ENCODE measurements at places on chromosomes 5 and 9. TPM values are rescaled to one million over a fixed set of nuclear protein-coding genes. Genes with fewer than 3 reads are reported as not detected.

PHF24 gene
- total RNA-seq = 0.09 TPM

LCP2 gene
- not detected for total RNA-seq

LIX1 gene
- total RNA-seq = not detected

IL9 gene
- total RNA-seq = not detected

FGD3 gene
- 0.36 TPM for total RNA-seq

ADCY2 gene
- not detected for total RNA-seq

PLPPR1 gene
- total RNA-seq = not detected

SLCO4C1 gene
- 0.04 TPM for total RNA-seq

UBAC1 gene
- 34.2 TPM for total RNA-seq

TLR4 gene
- total RNA-seq = 0.13 TPM

PRSS3 gene
- 14.7 TPM for total RNA-seq

IFNA14 gene
- not detected for total RNA-seq

DRD1 gene
- total RNA-seq = 0.24 TPM

NFX1 gene
- total RNA-seq = 32.3 TPM

FLT4 gene
- 2.0 TPM for total RNA-seq

FAM153A gene
- not detected for total RNA-seq

BASP1 gene
- 327 TPM for total RNA-seq

F2R gene
- 56.4 TPM for total RNA-seq

AGXT2 gene
- total RNA-seq = not detected

PCDHGA12 gene
- not detected for total RNA-seq

PIP5K1B gene
- total RNA-seq = not detected

MEGF10 gene
- total RNA-seq = not detected

C5orf58 gene
- not detected for total RNA-seq

SLC6A3 gene
- 0.37 TPM for total RNA-seq

PCDHB14 gene
- total RNA-seq = 0.13 TPM

WDR38 gene
- total RNA-seq = not detected

SERF1B gene
- 71.7 TPM for total RNA-seq

PNPLA7 gene
- total RNA-seq = 1.1 TPM

CLIC3 gene
- 3.7 TPM for total RNA-seq

RNF183 gene
- not detected for total RNA-seq

CDH9 gene
- not detected for total RNA-seq

ADGRD2 gene
- not detected for total RNA-seq

SH2D3C gene
- total RNA-seq = not detected

NR5A1 gene
- total RNA-seq = not detected

TPPP gene
- total RNA-seq = 5.7 TPM

PCDHB13 gene
- 0.20 TPM for total RNA-seq

GFRA3 gene
- total RNA-seq = 0.11 TPM

PSAT1 gene
- 153 TPM for total RNA-seq

CDC23 gene
- 34.1 TPM for total RNA-seq

PPP3R2 gene
- total RNA-seq = not detected

NREP gene
- 3.6 TPM for total RNA-seq
